Activated CD4-positive, alpha-beta T cell treated with anti-CD3 and anti-CD28 coated beads for 4 hours (primary cell): ENCODE measurements at places on chromosomes 11 and 22.
A peak's percentile ranks its signal among the peaks of the same experiment; 100 is the strongest.

GRCh38 chr11:1570896-1571759 is 943 bp downstream of the DUSP8 start:
- DNase-seq: peak; percentile 38

- DNase-seq: no peak
These were observed 445.6 kb downstream of the SOX6 start for GRCh38 chr11:15910761-15911160.

DNA sequence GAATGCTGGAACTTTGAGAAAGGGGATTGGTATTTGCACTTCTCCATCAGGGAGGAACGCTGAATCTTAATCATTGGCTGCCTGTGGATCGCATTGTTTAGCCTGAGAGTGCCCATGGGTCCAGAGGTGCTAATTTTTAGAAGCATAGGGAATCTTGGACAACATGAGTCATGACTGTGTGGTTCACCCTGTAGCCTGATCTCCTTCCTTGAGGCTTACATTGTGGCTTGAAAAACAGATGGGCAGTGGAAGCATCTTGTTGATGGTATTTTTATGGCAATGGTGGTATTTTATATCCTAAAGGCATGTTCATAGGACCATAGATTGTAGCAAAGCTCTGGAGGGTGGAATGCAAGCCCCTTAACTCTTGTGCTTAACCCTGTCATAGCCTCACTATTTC is 99.2 kb upstream of the DBX1 start:
- no peak for DNase-seq

- DNase-seq: no peak
These were observed 96.5 kb downstream of the NXPE2 start for GRCh38 chr11:114774599-114775361.

- no peak for DNase-seq
These were observed 60.6 kb downstream of the NXPE2 start for GRCh38 chr11:114738954-114739353.

DNA sequence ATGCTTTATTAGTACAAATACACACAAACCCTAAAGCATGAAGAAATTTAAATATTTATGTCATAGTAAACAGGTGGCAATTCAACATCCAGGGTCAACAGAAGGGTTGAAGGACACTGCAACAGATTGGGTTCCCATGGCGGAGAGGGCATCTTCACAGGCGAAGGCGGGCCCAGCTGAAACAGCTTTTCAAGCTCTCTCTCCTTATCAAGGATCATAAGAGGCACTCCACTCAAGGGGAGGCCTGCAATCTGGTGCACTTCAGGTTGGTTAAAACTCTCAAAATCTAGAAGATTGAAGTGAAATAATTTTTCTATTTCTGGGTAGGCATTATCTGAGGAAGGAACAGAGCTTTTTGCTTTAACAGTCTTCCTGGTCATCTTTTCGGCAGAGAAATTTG is 16.8 kb upstream of the SLC22A8 start:
- DNase-seq: no peak

DNA sequence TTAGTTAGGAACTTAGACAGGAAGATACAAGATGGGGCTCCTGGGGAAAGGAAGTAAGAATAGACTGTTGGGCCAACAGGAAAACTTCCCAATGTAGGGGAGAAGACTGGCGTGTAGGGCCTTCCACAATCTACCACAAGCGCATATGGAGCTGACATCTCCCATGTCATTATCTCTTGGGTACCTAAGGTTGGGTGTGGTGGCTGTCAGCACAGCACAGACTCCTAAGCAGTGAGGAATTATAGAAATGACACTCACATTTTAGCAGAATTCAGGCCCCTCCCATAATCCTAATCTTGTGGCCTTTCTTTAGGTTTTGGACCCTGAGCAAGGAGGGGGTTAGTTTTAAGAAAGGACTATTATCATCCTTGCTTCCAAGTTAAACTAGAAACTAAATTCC is 11.6 kb downstream of the TRIM21 start:
- no peak for DNase-seq

DNA sequence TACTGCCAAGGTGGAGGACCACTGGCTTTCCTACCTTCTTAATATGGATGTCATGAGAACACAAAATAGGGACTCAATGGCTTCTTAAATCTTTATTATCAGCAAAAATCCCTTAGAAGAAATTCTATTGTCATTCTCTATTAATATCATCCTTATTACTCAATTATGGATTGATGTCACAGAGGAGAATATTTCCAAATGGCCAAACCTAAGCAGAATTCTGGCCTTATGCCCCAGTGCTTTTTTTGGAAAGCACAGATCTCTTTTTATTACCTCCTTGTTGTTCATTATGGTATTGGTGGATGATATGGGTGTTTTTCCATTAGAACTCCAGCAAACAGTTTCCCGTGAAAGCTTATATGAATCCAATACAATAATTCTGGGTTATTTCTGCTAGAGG is 9.9 kb downstream of the CRTAM start:
- DNase-seq: no peak

DNA sequence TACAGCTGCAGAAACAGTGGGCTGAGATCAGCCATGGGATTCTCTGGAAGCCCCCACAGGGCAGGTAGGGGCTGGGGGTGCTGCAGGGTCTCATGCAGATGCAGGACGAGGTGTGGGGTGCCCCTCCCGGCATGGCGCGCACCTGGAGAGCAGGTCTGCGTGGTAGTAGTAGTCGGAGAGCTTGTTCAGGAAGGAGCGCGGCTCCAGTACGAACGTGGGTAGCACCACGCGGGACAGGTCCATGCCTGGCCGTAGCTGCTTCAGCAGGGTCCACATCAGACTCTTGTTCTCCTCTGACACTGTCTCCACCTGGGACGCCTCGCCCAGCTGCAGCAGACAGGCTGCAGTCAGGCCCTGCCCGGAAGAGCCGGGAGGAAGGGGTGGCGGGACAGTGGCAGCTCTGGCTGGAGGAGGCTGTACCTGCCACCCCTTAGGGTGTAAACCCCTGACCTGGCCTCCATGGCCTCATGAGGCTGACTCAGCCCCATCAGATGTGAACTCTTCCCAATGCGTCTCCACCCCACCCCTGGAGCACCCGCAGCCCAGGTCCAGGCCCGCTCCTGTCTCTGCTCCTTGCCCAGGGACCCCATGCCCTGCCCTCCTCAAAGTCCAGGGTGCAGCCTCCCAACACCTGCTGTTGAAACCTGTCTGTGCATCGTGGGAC is 47.0 kb upstream of the CARS1 start:
- DNase-seq: no peak

DNA sequence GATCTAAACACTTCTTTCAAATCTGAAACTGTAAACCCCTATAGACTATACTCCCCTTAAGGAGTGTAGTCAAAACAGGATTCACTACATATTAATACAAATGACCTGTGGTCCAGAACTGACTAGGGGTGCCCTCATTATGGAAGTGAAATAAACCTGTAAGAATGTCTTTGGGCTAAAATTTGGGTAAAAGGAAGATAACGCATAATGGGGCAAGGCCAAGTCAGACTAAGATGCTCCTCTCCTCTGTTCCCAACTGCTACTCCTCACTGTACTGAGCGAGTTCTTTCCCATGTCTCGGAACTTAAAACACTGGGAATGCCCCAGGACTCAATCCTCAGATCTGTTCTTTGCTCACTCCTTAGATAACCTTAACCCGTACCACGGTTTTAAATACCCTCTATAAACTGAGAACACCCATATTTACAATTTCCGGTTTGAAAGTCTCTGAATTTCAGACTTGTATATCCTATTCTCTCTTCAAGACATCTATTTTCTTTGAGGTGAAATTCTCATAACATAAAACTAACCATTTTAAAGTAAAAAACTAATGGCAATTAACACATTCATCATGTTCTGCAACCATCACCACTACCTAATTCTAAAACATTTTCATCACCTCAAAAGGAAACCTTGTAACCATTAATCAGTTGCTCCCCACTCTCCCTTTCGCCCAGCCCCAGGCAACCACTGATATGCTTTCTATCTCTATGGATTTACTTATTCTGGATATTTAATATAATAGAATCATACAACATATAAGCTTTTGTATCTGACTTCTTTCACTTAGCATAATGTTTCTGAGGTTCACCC is 4.0 kb downstream of the THAP12 start:
- no peak for DNase-seq

DNA sequence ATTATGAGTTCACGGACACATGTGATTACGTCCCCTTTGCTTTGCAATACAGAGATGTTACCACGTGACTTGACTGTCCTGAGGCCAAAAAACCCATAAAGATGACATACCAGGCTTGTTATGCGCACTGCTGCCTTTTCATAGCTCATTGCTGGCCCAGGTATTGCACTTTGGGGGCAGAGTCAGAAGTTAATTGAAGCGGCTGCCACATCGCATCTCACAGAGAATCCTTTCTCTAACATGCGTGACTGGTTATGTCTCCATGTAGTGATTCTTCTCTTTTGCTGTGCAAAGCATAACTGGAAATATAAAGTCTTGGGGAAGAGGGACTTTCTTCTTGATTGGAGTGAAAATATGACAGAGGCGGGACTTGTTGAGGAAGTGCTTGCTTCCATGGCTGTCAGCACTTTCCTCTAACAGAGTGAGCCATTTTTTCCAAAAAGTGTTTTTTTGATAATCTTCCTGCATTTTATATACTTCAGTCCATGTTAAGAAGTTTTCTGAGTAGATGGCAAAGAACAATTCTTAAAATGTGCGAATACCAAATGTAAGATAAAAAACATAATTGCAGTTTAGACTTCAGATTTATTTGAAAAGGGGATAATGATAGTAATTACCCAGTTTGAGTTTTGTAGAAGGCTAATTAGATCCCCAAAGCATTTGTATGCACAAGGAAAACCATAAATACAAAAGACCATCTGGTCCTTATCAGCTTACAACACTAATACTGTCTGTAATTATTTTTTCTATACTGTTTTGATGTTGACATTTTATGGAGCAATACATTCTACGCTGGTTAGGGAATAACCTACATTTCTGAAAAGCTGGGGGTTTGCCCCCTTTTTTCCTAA is 324.6 kb upstream of the MTNR1B start:
- DNase-seq: no peak
